ENCODE measurements at places on chromosomes 7 and 10. TPM values are rescaled to one million over a fixed set of nuclear protein-coding genes. Genes with fewer than 3 reads are reported as not detected.

DNA sequence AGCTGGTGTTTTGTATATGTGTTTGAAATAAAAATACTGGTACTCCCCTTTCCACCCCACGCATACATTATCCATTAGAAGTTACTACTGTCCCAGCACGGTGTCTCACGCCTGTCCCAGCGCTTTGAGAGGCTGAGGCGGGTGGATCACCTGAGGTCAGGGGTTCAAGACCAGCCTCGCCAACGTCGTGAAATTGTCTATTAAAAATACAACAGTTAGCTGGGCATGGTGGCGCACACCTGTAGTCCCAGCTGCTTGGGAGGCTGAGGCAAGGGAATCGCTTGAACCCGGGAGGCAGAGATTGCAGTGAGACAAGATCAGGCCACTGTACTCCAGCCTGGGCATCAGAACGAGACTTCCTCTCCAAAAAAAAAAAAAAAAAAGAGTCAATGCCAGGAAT is 2.7 kb downstream of the HBP1 start:
- H3K27me3 ChIP-seq: no peaks in the 10 kb centered on the region
- no peaks in the 10 kb centered on the region for H3K36me3 ChIP-seq
- H3K4me1 ChIP-seq: peaks cover 50% of the 10 kb centered on the region

DNA sequence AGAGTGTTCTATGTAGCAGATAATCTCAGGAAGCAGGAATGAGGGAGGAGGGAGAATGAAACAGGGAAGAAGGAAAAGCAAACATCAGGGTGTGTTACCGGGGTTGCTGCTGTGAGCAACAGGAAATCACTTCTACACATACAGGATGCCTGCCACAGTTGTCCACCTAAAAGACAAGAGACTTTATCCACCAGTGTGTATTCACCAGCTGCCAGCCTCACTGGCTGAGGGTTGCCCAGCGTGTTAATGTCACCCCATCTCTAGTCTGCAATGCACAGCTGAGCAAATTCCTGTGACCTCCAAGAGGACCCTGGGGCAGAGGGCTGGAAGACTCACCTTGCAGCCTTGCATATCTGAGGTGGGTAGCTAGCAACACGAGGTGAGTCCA is 183.7 kb downstream of the GPAM start:
- no peak overlapping the region for H3K4me3 ChIP-seq
- H3K27me3 ChIP-seq: peaks cover 5% of the 10 kb centered on the region
- no peaks in the 10 kb centered on the region for H3K4me1 ChIP-seq
- DNase-seq: no peak
- H3K36me3 ChIP-seq: no peaks in the 10 kb centered on the region

DNA sequence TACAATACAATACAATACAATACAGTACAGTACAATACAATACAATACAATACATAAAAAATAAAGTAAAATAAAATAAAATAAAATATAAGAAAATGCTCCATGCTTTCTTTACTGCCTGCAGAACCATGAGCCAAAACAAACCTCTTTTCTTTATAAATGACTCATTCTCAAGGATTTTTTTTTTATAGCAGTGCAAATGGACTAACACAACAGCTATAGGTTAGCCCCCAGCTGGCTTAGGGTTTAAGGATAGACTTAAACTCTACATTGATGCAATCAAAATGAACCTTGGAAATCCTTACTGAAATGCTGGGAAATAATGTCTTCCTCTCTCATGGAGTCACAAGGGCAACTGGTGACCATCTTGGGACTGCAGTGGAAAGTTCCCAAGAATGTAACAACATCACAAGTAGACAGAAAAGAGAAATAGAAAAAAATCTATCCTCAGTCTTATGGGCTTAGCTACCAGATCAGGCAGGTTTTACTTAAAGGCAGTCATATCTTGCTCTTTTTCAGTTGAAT is 348.9 kb downstream of the ARL4A start:
- no peak overlapping the region for H3K27ac ChIP-seq
- H3K4me3 ChIP-seq: no peak overlapping the region
- no peak for DNase-seq
- H3K27me3 ChIP-seq: peaks cover 5% of the 10 kb centered on the region
- H3K36me3 ChIP-seq: no peaks in the 10 kb centered on the region

DNA sequence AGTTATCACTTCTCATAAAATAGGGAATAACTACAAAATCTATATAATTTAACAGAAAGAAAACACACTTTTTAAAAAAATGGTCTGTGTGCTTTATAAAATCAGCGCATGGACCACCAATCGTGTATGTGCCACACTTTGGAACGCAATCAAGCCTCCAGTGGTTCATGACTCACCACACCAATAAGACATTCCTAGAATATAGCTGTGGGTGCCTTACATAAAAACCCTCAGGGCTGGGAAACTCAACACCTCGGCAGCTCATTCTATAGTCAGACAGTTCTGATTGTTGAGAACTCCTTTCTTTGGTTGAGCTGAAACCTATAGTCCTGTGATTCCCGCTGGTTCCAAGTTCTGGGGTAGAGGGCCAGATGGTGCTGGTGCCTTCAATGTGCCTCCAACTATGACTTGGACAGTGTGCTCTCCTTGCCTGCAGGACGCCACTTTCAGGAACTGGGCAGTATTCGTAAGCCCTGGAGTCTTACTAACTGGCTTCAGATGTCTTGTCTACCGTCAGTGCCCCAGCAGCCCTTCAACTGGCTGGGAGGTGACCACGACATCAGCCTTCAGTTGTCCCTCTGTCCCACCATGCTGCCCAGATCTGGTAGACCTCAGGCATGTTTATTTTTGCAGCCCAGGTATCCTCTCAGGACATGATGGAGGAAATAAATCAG is 135.7 kb upstream of the GDF10 start:
- H3K4me1 ChIP-seq: peaks cover 27% of the 10 kb centered on the region
- H3K36me3 ChIP-seq: no peaks in the 10 kb centered on the region
- no peak for DNase-seq
- H3K27ac ChIP-seq: no peak overlapping the region
- H3K27me3 ChIP-seq: no peaks in the 10 kb centered on the region

DNA sequence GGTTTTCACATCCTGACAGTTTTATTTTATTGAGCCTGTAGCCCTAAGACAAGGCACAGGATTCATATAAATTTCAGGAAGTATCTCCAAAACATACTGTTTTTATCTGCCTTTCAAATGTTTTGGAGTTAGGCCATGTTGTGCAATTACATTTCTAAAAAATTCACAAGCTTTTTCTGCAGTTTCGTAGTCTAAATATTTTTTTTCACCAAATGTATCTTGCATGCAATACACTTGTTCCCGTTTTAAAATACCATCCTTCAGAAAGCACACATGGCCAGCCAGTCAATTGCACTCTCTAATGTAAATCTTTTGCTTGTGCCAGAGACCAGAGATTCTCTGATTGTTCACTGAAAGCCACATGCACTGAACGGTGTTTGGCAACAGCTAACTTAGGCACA is 161.5 kb upstream of the PRKCQ start:
- H3K27ac ChIP-seq: no peak overlapping the region
- H3K36me3 ChIP-seq: no peaks in the 10 kb centered on the region
- no peak for DNase-seq
- H3K4me1 ChIP-seq: peaks cover 3% of the 10 kb centered on the region

DNA sequence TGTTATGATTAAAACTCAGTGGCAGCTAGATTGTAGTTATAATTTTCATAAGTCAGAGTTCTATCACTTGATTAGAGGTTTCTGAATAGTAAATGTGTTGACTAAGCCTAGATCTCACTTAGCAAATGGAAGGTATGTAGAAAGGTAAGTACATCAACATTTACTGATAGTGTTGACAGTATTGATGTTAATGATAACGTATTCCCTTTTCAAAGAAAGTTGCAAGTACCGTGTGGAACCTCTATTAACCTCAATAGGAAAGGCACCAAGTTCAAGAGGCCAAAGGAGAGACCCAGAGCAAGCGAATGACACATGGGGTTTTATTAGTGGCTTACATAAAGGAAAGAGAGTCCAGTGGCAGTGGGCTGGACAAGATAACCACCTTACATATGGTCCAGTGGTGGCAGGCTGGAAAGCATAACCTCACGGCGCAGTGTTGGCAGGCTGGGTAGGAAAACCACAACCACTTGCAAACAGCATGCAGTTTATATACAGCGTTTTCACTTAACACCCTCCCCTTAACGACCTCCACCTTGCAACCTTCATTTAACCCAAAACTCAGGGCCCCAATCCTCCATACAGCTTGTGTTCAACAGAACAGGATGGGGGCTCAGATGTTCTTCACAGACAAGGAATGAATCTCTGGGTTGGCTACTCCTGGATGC is 611.0 kb downstream of the PARD3 start:
- no peak overlapping the region for H3K27ac ChIP-seq
- no peak overlapping the region for H3K4me3 ChIP-seq
- H3K36me3 ChIP-seq: no peaks in the 10 kb centered on the region
- no peaks in the 10 kb centered on the region for H3K4me1 ChIP-seq
- no peak for DNase-seq

- no peak overlapping the region for H3K4me3 ChIP-seq
- DNase-seq: no peak
- no peak overlapping the region for H3K27ac ChIP-seq
- H3K4me1 ChIP-seq: no peaks in the 10 kb centered on the region
- H3K36me3 ChIP-seq: no peaks in the 10 kb centered on the region
Observed at GRCh38 chr10:61257956-61258496, 195.2 kb downstream of the TMEM26 start.

DNA sequence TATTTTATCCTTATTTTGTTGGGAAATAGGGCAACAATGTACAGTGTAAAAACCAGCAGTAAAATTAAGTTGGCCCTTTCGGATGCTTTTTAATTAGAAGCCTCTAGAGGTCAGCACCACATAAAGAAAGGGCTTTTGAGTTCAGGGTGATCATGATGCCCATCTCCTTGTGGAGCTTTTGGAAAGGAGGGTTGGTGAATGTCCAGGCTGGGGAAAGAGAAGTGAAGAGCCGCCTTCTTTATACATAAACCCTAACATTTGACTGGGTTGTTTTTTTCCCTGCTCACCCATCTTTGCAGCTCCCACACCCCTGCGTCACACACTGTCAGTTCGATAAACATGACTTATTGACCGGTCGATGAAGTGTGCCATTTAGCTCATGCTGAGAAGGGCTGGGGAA is 29.8 kb downstream of the MTURN start:
- no peaks in the 10 kb centered on the region for H3K27me3 ChIP-seq
- H3K36me3 ChIP-seq: no peaks in the 10 kb centered on the region
- H3K4me1 ChIP-seq: peaks cover 24% of the 10 kb centered on the region
- H3K4me3 ChIP-seq: no peak overlapping the region
- no peak for DNase-seq

DNA sequence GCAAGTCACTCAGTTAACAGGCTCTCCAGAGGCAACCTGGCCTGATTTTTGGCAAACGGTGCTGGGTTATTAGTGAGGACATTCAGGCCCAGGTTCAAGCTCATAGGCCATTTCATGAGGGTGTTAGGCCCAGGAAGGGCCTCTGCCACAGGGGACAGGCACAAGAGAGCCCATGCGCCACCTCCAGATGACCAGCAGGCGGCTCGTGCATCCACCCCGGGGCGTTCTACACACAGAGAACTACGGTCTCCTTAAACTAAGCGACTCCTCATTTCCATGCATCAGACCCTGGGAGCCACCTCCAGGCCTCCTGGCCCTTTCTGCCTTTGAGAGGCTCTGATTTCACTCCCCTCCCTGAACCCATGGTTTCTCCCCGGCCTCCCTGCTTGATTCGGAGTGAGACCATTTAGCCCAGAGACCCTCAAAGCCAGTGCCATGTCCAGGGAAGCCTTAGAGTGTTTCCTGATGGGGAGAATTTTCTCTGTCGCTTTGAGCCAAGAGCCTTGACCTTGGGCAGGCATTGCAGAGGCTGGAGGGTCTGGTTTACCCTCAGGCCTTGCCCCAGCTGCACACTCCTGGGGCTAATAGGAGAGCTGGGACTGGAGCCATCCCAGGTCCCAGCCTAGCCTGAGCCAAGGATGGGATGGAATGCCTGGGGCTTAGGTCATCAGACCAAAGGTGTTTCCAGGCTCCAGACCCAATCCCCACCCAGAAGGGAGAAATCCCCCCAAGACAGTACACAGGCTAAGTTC is 188.0 kb downstream of the GRID1 start:
- H3K27me3 ChIP-seq: no peaks in the 10 kb centered on the region
- no peaks in the 10 kb centered on the region for H3K4me1 ChIP-seq
- no peak overlapping the region for H3K27ac ChIP-seq
- no peaks in the 10 kb centered on the region for H3K36me3 ChIP-seq

DNA sequence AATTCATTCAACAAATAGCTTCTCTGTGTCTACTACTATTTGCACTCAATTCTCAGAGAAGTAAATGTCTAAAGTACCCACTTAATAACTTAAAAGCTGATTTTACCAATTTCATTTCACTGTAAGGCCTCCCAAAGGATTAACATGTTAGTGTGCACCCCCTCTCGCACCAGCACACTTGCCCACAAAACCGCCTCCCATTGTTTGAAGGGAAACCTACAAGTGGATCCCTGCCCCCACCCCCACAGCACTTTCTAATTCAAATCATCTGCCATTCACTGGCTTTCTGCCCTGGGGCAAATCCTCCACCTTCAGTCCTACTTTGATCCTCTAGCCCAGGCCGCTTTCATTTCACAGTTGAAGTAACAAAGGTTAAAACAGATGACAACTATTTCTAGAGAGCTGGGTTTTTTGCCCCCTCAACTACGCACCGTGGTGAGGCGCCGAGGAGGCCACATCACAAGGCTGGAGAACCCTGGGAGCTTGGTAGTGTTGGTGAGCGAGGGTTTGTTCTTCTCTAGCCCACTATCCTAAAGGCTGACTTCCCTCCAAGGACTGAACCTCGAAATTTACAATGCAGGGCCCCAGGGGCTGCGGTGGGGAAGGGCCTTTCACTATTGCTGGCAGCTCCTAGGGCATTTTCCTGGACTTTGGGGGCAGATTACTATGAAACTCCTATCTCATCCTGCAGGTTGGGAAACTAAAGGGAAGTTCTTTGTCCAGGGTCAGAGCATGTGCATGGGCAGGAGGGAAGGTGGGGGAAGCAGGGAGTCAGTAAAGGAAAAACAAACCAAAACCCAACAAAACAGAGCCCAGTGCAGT is 517.4 kb upstream of the ZMIZ1 start:
- H3K27me3 ChIP-seq: peaks cover 7% of the 10 kb centered on the region
- H3K4me3 ChIP-seq: no peak overlapping the region
- peaks cover 2% of the 10 kb centered on the region for H3K4me1 ChIP-seq
- no peaks in the 10 kb centered on the region for H3K36me3 ChIP-seq

DNA sequence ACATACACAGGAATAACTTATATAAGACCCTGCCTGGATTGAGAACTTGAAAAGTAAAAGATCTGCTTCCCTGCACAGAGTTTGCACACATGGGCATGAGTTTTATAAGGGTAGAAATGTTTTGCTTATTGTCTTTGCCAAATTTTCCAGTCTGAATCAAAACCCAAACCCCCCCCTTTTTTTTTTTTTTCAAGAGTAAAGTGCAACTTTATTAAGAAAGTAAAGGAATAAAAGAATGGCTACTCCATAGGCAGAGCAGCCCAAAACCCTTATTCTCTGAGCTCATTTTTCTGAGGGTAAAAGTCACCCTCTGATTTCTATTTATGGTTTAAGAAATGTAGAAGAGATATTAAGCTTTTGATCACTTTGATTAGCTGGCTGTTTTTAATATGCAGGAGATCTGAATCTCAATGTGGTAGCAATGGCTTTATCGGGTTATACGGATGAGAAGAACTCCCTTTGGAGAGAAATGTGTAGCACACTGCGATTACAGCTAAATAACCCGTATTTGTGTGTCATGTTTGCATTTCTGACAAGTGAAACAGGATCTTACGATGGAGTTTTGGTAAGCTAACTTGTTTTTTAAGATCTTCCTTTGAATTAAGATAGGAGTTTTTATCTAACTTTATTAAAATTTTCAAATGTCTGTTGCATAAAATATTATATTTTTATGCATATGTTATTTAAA is 18.7 kb downstream of the MIOS start:
- no peak overlapping the region for H3K4me3 ChIP-seq
- DNase-seq: no peak
- no peak overlapping the region for H3K27ac ChIP-seq
- H3K4me1 ChIP-seq: no peaks in the 10 kb centered on the region

ZNF92 gene
- total RNA-seq: 13.9 TPM

ASZ1 gene
- total RNA-seq: not detected

SORCS1 gene
- not detected for total RNA-seq

Measured in activated CD4-positive, alpha-beta memory T cell treated with anti-CD3 and anti-CD28 coated beads for 36 hours (primary cell).